ENCODE measurements at places on chromosomes 2 and 18. TPM values are rescaled to one million over a fixed set of nuclear protein-coding genes. Genes with fewer than 3 reads are reported as not detected.

GRCh38 chr2:121491518-121491917 lies 39.2 kb upstream of the RNU4ATAC start:
- H3K36me3 ChIP-seq, result peaks cover 3% of the 10 kb centered on the region
- no peak overlapping the region for H3K4me3 ChIP-seq
- no peaks in the 10 kb centered on the region for H3K27me3 ChIP-seq
- no peak for DNase-seq
- H3K4me1 ChIP-seq, result peaks cover 23% of the 10 kb centered on the region

DNA sequence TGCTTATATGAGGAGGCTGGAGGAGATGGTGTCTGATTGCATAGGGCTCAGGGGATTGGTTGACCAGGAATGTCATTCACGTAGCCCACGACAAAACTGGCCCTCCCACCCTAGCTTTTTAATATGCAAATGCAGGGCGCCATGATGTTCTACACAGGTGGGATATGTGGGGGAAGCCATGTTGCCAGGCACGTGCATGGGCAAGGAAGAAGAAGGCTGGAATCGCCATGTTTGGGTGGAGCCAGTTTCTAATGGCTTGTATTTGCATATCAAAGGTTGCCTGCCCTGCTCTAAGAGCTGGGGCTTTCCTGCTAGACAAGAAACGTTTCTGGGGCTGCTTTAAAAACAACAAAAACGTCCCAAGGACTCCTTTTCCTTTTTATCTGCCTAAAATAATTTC lies 26.5 kb upstream of the LINC00305 start:
- DNase-seq, result peak; percentile 24
- no peak overlapping the region for H3K4me3 ChIP-seq
- peaks cover 17% of the 10 kb centered on the region for H3K36me3 ChIP-seq

TCF4 gene
- 100 TPM for total RNA-seq

GRCh38 chr18:48785091-48785614 lies 165.6 kb downstream of the SMAD7 start:
- DNase-seq, result no peak
- H3K27ac ChIP-seq, result no peak overlapping the region
- no peak overlapping the region for H3K4me3 ChIP-seq
- H3K4me1 ChIP-seq, result peaks cover 9% of the 10 kb centered on the region
- no peaks in the 10 kb centered on the region for H3K27me3 ChIP-seq

DNA sequence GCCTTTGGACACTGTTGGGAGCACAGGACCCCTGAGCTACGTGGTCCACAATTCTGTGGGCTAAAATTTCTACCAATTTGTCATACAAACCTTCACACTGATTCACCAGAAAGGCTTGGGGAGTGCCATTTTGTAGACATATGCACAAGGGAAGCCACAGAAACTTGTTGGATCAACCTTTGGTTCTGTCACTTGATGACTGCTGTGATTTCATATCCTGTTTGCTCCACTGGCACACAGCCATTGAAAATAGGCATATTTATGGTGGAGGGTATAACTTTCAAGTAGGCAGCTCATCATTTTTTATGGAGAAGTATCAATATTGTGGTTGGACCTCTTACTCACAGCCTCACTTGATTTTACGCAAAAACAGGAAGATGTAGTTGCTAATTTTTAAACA lies 10.5 kb downstream of the NAPG start:
- no peak overlapping the region for H3K4me3 ChIP-seq
- peaks cover 29% of the 10 kb centered on the region for H3K36me3 ChIP-seq
- H3K27me3 ChIP-seq, result no peaks in the 10 kb centered on the region
- no peak for DNase-seq

GRCh38 chr2:66021296-66021695 lies 413.6 kb upstream of the MEIS1 start:
- H3K27ac ChIP-seq, result no peak overlapping the region
- no peaks in the 10 kb centered on the region for H3K36me3 ChIP-seq
- no peak for DNase-seq
- H3K27me3 ChIP-seq, result no peaks in the 10 kb centered on the region

DNA sequence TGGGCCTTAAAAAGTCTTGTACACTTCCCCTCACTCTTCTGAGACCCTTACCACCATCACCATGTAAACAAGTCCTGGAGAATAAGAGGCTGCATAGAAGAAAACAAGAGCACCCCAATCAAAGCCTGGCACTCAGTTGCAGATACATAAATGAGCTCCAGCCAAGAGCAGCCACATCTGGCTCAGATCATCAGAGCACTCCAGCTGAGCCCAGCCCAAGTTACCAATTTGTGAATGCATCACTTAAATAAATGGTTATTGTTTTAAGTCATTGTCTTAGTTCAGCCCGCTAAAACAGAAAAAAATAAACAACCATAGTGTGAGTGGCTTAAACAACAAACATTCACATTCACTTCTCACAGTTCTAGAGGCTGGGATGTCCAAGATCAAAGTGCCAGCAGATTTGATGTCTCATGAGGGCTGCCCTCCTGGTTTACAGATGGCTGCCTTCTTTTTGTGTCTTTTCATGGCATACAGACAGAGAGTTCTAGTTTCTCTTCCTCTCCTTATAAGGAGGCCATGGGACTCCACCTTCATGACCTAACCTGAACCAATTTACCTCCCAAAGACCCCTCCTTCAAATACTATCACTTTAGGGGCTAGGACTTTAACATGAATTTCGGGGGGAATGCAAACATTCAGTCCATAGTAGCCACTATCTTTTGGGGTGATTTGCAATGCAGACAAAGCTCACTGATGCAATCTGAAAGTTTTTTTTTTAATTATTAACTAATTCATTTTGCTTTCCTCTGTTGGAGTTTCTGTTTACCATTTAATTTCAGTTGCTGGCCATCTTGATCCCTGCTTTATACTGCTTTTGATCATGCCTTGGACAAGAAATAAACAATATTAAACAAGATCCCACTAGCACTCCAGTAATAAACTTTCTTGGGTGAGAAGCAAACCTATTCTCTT lies 187.5 kb upstream of the ACVR2A start:
- no peaks in the 10 kb centered on the region for H3K36me3 ChIP-seq
- no peaks in the 10 kb centered on the region for H3K27me3 ChIP-seq
- no peaks in the 10 kb centered on the region for H3K4me1 ChIP-seq
- no peak overlapping the region for H3K4me3 ChIP-seq
- no peak for DNase-seq

DNA sequence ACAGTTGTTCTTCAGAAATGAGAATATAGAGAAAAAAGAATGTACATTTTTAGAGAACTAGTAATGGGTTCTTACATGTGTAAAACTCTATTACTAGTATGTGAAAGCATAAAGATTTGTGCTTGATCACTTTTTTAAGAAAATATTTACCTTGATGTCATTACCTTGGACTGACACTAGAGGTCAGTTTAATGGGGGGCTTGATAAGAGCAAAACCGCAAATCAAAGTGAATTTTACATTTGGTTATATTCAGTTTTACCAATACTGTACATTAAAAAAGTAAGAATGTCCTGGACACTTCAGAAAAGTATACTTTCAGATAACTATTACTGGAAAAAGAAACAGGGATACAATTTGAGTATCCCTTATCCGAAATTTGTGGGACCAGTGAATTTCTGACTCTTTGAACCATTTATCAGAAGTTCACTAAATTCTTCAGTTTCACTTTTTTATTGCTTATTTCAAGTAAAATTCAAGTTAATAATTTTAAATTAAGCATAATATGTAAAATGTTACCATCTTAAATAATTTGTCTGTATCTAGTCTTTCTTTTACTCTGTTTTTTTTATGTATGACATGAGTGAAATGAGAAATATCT lies 1149.5 kb downstream of the DSC3 start:
- H3K27ac ChIP-seq, result no peak overlapping the region
- H3K27me3 ChIP-seq, result no peaks in the 10 kb centered on the region
- peaks cover 2% of the 10 kb centered on the region for H3K36me3 ChIP-seq
- H3K4me1 ChIP-seq, result no peaks in the 10 kb centered on the region
- no peak for DNase-seq

DNA sequence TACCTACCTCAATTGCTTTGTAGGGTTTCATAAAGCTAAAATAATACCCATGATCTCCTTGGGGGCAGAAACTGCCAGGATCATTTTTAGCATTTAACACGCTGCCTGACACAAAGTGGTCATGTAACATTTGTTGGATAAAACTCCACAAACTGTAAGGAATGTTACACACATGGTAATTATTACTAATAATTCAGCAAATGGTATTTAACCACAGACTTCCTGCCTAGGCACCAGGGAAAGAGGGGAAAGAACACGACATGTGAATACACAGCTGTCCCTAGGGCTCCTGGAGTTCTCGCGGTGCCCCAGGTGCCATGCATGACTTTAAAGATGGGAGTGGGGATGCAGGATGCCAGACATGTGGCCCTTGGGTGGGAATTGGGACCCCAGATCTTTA lies 43.5 kb downstream of the ASAP2 start:
- H3K36me3 ChIP-seq, result no peaks in the 10 kb centered on the region
- no peak overlapping the region for H3K4me3 ChIP-seq
- no peak overlapping the region for H3K27ac ChIP-seq

MTCL1 gene
- 64.3 TPM for total RNA-seq

- H3K4me1 ChIP-seq, result peaks cover 52% of the 10 kb centered on the region
- peaks cover 55% of the 10 kb centered on the region for H3K36me3 ChIP-seq
- H3K27ac ChIP-seq, result peak overlapping the region; percentile 97
- H3K4me3 ChIP-seq, result peak overlapping the region; percentile 95
- DNase-seq, result no peak
Measured at GRCh38 chr18:49487711-49488310, 777 bp upstream of the C18orf32 start.

DNA sequence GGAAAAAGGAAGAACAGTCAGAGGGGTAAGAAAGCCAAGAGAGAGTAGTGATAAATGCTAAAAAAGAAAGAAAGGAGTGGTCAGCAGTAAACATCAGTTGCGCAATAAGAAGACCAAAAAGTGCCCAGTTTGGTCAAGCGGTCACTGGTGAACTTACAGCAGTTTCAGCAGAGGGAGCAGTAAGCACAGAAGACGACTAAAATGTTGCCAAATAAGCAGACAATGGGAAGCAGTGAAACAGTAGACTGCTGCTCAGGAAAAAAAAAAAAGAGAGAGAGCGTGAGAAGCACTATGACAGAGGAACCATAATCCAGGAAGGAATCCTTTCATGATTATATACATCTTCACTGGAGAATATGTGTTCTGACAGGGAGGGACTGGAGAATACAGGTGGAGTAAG lies 45.8 kb downstream of the DNAJC10 start:
- DNase-seq, result no peak
- no peak overlapping the region for H3K4me3 ChIP-seq
- H3K36me3 ChIP-seq, result peaks cover 29% of the 10 kb centered on the region
- peak overlapping the region; percentile 44 for H3K27ac ChIP-seq
- H3K27me3 ChIP-seq, result no peaks in the 10 kb centered on the region
- no peaks in the 10 kb centered on the region for H3K4me1 ChIP-seq

GRCh38 chr18:57698571-57699276 lies 77.1 kb upstream of the NARS1 start:
- H3K27ac ChIP-seq, result no peak overlapping the region
- no peak for DNase-seq
- no peaks in the 10 kb centered on the region for H3K27me3 ChIP-seq
- peaks cover 16% of the 10 kb centered on the region for H3K4me1 ChIP-seq
- no peaks in the 10 kb centered on the region for H3K36me3 ChIP-seq
- H3K4me3 ChIP-seq, result no peak overlapping the region

DNA sequence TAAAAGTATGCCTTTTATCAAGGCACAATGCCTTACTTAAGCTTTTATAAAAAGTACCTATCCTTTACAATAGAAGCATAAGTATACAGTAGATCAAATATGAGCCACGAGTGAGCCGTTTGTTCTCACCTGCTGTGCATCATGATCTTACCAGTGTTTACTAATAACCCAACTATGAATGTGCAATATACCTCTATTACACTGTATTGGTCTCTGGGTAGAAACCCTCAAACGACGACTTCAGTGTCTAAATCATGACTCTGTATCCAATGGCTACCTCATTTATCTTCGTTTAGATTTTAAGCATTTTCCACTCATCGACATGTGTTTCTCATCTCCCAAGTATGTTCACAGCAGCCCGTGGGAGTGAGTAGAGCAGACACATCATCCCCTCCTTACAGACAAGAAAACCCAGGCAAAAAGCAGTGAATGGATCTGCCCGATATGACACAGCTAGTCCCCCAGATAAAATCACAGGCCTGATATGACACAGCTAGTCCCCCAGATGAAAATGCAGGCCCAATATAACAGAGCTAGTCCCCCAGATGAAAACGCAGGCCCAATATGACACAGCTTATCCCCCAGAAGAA lies 279.8 kb downstream of the TNS1 start:
- no peak for DNase-seq
- no peak overlapping the region for H3K4me3 ChIP-seq
- no peak overlapping the region for H3K27ac ChIP-seq
- no peaks in the 10 kb centered on the region for H3K27me3 ChIP-seq

- H3K36me3 ChIP-seq, result no peaks in the 10 kb centered on the region
- peaks cover 52% of the 10 kb centered on the region for H3K27me3 ChIP-seq
- peak overlapping the region; percentile 80 for H3K4me3 ChIP-seq
- H3K4me1 ChIP-seq, result peaks cover 28% of the 10 kb centered on the region
- peak; percentile 63 for DNase-seq
Measured at GRCh38 chr2:178194600-178195389, 483 bp downstream of the OSBPL6 start.

MSH6 gene
- total RNA-seq, result 235 TPM

CFC1 gene
- not detected for total RNA-seq

GRCh38 chr2:216603010-216603883 lies 30.0 kb upstream of the IGFBP2 start:
- H3K4me1 ChIP-seq, result peaks cover 63% of the 10 kb centered on the region
- H3K27me3 ChIP-seq, result peaks cover 10% of the 10 kb centered on the region
- H3K36me3 ChIP-seq, result no peaks in the 10 kb centered on the region
- no peak for DNase-seq

RAB6D gene
- 0.14 TPM for total RNA-seq

UGT1A3 gene
- total RNA-seq, result not detected

LYG1 gene
- total RNA-seq, result 0.35 TPM

DNA sequence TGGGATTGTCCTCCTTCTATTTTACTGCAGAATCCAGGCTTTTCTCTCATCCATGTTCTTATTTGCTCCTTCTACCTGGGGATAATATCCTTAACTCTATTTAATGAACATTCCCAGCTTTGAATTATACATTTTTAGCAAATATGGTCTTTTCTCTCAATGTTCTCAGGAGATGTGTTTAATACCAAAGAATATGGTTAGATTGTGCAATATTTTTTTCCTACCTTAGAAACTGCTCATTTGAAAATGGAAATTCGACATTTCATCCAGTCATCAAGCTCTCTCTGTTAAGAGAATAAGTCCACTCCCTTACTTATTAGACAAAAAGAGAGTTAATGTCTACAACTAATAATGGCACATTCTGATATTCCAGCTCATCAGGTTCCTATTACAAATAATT lies 160.4 kb upstream of the GULP1 start:
- peaks cover 4% of the 10 kb centered on the region for H3K4me1 ChIP-seq
- no peak overlapping the region for H3K27ac ChIP-seq
- DNase-seq, result no peak
- no peak overlapping the region for H3K4me3 ChIP-seq
- peaks cover 2% of the 10 kb centered on the region for H3K36me3 ChIP-seq
- H3K27me3 ChIP-seq, result no peaks in the 10 kb centered on the region

GYPC gene
- 28.1 TPM for total RNA-seq

GRCh38 chr18:55833543-55833942 lies 245.6 kb upstream of the TCF4 start:
- no peak overlapping the region for H3K4me3 ChIP-seq
- peaks cover 13% of the 10 kb centered on the region for H3K36me3 ChIP-seq
- no peaks in the 10 kb centered on the region for H3K27me3 ChIP-seq
- peaks cover 16% of the 10 kb centered on the region for H3K4me1 ChIP-seq
- no peak for DNase-seq

GBX2 gene
- 15.3 TPM for total RNA-seq

STK16 gene
- total RNA-seq, result 27.5 TPM

CTAGE1 gene
- not detected for total RNA-seq

Data from WTC11 (cell line).